Muscle of back (tissue), 13 donors: ENCODE measurements at places on chromosomes 7 and 10. TPM values are rescaled to one million over a fixed set of nuclear protein-coding genes. Genes with fewer than 3 reads are reported as not detected.
A peak's percentile ranks its signal among the peaks of the same experiment; 100 is the strongest.

CDK13 gene
- 47.5 TPM for polyA plus RNA-seq

PNPLA8 gene
- 22.7 TPM for polyA plus RNA-seq

LGI1 gene
- 20.5 TPM for polyA plus RNA-seq

SUFU gene
- polyA plus RNA-seq = 13.7 TPM

BMPER gene
- polyA plus RNA-seq = 5.9 TPM

BCCIP gene
- 58.9 TPM for polyA plus RNA-seq

ZSCAN25 gene
- 10.3 TPM for polyA plus RNA-seq

GPER1 gene
- polyA plus RNA-seq = 9.4 TPM

SPDYE6 gene
- 3.7 TPM for polyA plus RNA-seq

FEZF1 gene
- polyA plus RNA-seq = 0.15 TPM

- DNase-seq = no peak
These were observed 16.4 kb upstream of the PRKG1 start for GRCh38 chr10:51057925-51058324.

GRCh38 chr7:126495733-126496132 lies 757.0 kb downstream of the GRM8 start:
- DNase-seq = no peak

DNA sequence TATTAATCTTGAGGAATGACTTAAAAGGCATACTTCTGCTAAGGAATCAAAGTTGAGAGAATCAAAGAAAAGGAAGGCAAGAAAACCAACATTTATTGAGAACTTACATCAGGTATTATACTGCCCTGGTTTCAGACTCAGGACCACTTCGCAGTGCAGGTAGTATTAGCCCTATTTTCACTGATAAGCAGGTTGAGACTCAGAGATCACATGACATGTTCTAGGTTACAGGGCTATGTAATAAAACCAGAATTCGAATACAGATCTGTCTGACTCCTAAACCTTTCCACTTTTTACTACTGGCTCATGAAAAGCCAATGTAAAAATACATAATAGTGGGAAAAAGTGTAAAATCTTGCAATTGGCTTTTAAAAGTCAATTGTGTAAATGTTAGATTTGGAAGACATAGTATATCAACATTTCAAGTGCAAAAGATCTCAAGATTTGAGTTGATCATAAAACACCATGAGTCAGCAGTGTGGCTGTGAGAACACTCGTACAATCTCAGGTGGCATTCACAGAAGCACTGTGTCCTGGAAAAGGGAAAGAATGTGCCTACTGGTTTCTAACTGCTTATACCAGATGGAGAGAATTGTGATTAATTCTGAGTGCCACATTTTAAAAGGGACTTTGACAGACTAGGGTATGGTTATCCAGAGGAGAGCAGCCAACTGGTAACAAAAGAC lies 195.8 kb upstream of the MKLN1 start:
- no peak for DNase-seq

GRCh38 chr10:24209432-24209771 lies 464 bp downstream of the KIAA1217 start:
- DNase-seq = no peak

GRCh38 chr10:1573981-1574380 lies 163.3 kb downstream of the ADARB2 start:
- no peak for DNase-seq

DNA sequence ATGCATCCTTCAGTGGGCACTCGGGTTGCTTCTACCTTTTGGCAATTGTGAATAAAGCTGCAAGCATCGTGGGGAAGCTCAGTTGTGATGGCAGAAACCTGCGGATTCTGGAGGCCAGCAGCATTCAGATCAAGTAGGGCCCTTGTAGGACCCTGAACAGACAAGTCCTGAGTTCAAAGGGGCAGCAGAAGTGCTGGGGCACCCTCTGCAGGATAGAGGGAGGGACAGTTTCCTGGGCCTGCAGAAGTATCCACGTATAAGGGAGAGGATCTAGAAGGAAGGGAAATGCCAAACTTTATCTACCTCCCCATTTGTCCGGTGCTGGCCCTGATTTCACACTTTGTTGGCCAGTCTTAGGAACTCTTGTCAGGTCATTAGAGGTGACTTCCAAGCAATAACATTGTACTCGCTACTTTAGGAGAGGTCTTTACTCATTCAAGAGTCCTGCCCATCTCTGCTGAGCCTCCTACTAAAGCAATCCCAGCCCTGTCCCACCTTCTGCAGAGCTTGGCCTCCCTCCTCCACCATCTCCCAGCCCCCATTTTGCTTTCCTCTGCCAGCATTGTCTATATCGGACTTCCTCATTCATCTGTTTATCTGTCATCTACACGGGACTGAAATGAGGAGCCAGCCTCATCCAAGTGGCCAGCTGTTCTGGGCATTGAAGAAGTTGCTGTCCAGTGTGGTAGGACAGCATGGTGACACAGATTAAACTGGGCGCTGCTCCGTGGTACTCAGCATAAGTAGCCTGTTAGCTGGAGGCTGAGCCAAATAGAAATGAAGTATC lies 26.6 kb upstream of the R3HCC1L start:
- no peak for DNase-seq

DNA sequence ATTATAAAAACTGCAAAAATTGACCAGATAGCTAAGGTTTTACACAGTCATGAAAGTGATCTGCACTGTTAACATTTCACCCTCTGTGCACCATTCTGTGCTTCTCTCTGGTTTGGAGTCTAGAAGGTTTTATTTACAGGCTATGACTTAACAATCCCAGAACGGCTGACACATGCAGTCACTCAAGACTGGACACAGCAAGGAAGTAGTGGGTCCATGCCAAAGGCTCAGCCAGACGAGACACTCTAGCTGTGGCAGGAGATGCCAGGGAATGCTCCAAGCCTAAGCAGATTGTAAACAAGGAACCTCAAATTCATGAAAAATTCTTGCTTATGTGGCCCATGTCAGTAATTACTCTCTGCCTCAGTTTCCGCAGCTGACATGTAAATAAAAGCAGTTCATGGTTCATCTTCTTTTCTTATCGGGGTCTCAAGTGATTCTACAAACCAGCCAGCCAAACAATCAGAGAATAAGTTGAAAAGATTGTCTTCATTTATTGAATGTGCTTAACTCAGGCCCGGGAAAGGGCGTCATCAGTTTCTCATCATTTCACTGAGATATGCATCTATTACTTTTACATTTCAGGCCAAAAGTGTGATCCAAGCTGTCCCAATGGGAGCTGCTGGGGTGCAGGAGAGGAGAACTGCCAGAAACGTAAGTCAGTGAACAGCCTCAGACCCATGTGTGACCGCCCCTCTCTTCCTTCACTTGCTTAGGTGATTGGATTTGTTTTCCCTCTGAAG lies 132.1 kb downstream of the EGFR start:
- peak; percentile 40 for DNase-seq

DNA sequence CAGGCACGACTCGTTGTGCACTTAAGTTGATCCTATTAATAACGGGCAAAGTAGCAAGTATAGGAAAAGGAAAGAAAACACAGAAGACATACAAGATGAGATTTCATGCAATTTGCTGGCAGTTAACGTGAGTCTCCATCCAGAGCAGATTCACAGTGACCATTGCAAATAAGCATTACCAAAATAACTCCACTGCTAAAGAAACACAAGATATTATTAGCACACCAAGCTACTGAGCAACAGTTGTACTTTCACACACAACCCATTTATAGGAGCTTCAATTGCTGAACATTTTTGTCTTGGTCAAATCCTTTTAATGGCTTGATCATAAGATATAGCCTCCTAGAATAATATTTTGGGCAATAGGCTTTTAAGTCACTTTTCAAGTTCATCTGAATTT lies 187.7 kb upstream of the HGF start:
- no peak for DNase-seq

GRCh38 chr7:44727158-44727936 lies 21.3 kb upstream of the ZMIZ2 start:
- DNase-seq = peak; percentile 76

GRCh38 chr7:3294432-3295100 lies 6.5 kb upstream of the SDK1 start:
- no peak for DNase-seq

GRCh38 chr10:30736685-30737232 lies 107.2 kb upstream of the LYZL2 start:
- no peak for DNase-seq

DNA sequence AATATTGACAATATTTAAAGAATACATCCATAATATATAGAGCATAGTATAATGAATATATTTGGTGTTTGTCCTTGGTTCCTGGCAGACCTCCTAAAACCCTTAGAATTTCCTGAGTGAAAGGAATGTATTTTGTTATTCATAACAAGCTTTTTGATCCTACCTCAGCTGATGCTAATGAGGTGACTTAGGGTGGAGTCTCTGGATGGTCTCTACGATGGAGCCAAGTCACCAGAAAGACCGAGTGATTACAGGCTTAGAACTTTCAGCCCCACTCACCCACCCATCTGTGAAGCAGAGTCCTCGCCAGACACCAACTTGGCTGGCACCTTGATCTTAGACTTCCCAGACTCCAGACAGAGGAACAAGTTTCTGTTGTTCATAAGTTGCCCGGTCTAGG lies 35.9 kb downstream of the UPF2 start:
- DNase-seq = no peak

- DNase-seq = no peak
These were observed 330.7 kb downstream of the GPR158 start for GRCh38 chr10:25505466-25505865.

GRCh38 chr7:87474533-87475358 lies 734 bp downstream of the ABCB4 start:
- peak; percentile 60 for DNase-seq

- DNase-seq = no peak
These were observed 85.9 kb downstream of the XPNPEP1 start for GRCh38 chr10:109837384-109837783.

- DNase-seq = peak; percentile 56
These were observed 53.7 kb upstream of the KDM7A start for GRCh38 chr7:140230516-140230860.

DNA sequence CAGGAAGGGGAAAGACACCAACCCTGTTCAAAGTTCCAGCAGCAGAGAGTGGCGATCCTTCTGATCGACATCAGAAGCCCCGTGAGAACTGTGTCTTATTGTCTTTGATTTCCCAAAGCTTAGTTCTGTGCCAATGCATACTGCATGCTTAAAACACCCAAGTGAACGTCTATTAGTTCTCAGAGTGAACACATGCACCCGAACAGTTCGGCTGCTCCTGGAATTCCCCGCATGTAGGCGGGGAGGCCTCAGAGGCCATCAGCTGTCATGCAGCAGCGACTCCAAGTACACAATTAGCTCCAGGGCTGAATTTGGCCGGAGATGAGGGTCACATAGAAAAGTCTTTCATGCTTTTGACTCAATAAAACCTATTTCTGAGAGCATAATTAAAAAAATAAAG lies 276.9 kb downstream of the ZMYND11 start:
- DNase-seq = peak; percentile 28

DNA sequence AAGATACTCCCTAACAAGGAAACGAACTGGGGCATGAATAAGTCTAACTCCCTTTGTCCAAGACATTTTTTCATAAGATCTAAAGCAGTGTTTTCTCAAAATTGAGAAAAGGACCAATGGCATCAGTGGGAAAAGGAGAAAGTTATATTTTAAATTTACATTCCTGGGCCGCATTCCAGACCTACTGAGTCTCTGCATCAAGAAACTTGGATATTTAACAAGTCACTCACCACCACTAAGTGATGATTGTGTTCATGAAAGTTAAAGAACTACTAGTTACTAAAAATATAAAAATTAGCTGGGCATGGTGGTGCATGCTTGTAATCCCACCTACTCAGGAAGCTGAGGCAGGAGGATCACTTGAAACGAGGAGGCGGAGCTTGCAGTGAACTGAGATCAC lies 149.6 kb upstream of the MEOX2 start:
- DNase-seq = no peak

- DNase-seq = peak; percentile 75
These were observed 458.8 kb downstream of the SORCS1 start for GRCh38 chr10:106705681-106706100.

GRCh38 chr10:131213741-131214505 lies 97.6 kb downstream of the TCERG1L start:
- DNase-seq = no peak

DNA sequence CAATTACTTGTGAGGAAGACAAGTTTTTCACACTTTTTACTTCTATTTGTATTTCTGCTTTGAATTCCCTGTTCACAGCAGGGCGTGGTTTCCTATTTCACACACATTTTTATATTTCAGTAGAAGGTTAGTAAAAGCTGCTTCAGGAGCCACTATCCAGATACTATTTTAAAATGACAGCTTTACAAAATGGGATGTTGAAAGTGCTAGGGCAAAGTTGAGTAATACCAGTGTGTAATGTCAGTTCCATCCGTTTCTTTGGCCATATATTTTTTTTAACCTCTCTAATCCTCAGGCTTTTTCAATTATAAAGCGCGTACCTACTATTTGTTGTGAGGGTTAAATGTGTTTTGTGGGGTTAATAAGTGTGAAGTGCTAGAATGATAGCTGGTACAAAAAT lies 276.6 kb downstream of the GPR158 start:
- DNase-seq = no peak

DNA sequence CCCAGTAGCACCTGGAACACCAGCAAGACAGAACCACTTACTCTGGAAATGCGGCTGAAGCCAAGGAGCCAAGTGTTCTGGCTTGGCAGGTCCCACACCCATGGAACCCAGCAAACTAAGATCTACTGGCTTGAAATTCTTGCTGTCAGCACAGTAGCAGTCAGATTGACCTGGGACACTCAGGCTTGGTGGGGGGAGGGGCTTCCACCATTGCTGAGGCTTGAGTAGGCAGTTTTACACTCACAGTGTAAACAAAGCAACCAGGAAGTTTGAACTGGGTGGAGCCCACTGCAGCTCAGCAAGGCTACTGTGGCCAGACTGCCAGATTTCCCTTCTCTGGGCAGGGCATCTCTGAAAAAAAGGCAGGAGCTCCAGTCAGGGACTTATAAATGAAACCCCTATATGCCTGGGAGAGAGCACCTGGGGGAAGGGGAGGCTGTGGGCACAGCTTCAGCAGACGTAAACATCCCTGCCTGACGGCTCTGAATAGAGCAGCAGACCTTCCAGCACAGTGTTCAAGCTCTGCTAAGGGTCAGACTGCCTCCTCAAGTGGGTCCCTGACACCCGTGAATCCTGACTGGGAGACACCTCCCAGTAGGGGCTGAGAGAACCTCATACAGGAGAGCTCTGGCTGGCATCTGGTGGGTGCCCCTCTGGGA lies 121.2 kb downstream of the MTERF1 start:
- DNase-seq = no peak
